ENCODE measurements at places on chromosomes 6 and 20.

DNA sequence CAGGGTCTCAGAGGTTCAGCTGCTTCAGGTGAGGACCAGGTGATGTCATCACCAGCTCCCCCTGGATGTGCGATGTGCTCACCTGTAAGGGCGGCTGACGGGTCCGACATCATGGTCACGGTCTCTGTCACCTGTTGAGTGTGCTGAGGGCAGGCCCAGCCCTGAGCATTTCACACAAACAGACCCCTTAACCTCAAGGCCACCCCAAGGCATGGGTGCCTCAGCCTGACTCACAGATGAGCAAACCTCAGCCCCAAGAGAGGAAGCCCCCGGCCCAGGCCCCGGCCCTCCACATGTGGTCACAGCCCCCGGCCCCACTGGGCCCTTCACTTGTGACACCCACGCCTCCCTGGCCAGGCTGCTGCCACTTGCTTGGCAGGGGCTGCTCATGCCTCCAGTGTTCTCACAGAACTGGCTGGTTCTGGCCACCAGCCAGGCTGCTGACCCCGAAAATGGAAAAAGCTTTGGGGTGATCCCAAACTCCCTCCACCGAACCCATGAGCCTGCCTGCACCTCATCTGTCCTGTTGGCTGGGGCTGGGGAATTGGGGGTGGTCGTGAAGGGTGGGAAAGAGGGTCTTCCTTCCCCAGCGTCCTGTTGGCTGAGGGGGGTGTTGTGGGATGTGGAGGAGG is 33.3 kb downstream of the PRR18 start:
- no peak for DNase-seq

DNA sequence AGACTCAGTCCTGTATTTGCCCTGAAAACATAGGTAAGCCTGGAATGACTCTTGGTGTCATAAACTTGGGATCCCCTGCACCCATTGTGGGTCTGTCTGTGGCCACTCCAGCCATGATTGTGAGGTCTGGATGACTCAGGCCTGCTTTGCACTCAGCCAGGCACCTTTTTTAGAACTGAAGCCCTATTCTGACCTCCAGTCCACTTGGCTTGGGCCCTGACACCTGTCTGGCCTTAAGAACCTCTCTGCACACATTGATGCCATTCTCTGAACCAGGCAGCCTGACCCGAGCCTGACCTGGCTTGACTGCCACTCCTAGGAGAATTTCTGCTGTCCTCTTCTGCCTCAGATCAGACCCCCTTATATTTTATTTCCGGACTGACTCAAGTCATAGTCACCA is 383.7 kb downstream of the MAFB start:
- DNase-seq, result no peak

DNA sequence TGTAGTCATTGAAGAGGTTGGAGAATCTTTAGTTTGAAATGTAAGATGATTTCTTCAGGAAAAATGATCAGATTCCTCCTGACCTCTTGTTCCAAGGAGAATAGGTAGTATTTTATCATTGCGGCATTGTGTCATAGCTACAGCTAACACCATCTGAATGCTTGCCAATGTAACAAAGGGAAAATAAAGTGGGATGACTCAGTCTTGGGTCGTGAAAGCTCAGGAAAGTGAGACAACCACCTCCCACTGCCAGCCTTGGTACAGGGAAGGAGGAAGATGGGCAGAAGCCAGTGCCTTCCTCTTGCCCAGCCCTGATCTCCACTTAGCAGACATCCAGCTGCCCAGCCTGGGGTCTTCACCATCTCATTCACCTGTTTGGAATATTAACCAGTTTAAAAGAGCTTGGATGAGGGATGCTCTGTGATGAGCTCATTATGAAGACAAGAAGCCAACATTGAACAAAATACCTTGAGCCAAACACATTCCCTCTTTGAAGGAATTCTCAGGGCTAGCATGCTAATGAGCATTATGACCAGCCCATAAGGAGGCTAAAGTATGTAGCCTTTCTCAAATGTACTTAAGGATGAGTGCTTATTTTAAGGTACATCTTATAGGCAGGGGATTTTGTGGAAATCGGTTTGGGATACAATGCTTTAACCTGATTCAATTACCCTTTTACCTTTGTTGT is 40.0 kb upstream of the APCDD1L start:
- DNase-seq, result no peak

GRCh38 chr6:21306546-21306945 is 287.0 kb upstream of the SOX4 start:
- DNase-seq, result no peak

DNA sequence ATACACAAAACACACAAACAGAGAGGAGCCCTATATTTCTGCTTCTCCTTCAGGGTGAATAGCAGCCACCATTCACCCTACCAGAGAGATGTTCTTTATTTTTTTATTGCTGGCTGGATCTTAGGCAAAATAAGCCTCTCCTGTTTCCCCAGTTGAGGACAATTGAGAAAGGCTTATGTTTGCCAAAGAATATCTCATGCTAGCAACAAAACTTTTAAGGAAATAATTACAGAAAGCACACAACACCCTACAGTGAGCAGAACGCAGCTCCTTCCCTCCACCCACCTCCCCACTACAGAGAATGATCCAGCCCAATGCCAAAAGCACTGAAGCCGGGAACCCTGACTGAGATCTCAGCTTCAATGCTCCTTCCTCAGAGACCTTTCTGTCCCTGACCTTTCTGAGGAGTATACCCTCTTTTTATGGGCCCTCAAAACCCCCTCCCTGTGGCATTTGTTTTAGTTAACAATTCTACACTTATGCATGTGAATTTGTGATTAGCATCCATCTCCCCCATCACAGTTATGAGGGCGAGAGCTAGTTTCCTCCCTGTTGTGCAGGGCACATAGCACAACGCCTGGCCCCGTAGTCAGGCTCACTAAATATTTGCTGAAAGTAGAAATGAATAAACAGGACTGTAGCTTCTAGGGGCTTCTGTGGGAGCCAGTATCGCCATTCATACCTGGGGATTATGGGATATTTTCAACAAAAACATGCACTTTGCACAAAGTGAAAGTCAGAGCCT is 491.6 kb upstream of the CDH4 start:
- DNase-seq, result no peak

- no peak for DNase-seq
These were observed 452.9 kb upstream of the EYS start for GRCh38 chr6:66159937-66160336.

DNA sequence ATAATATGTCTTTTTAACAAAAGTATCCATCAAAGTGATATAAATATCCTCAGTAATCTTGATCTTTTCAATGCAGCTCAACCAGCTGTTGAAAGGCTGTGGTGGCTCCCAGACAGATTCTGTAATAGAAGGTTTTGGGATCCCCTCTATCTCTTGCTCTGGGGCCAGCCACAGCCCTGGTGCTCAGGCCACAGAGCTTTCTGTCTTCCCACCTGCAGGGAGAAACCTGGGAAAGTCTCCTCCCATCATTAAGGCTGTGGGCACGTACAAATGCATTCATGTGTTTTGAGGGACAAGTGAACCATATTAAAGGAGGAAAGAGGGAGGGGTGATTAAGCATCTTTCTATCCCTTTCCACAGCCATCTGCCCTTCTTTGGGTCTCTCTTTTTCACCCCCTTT is 183.1 kb downstream of the PRDM13 start:
- no peak for DNase-seq

DNA sequence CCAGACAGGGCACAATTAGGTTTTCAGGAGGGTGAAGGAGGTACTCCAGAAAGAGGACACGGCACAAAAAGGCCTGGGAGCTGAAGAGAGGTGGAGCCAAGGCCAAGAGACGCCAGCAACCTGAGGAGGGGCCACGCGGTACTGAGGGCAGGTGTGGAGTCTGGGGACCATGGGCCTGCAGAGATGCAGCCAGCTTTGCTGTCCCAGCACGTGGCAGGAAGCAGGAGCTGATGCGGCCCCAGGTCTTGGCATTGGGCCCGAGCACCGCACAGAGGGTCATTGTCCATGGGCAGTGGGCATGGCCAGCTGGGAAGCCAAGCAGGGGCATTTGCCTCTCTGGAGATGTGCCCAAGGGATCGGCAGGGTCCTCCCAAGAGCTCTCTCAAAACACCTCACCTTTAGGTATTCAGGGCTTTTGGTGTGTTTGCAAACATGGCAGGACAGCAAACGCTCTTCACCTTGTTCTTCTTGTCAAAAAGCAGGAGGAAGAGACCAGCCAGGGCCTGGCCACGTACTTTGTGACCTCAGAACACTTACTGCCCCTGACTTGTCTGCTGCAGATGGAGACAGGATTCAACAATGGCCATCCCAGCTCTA is 1.4 kb upstream of the BPIFB1 start:
- DNase-seq, result no peak

DNA sequence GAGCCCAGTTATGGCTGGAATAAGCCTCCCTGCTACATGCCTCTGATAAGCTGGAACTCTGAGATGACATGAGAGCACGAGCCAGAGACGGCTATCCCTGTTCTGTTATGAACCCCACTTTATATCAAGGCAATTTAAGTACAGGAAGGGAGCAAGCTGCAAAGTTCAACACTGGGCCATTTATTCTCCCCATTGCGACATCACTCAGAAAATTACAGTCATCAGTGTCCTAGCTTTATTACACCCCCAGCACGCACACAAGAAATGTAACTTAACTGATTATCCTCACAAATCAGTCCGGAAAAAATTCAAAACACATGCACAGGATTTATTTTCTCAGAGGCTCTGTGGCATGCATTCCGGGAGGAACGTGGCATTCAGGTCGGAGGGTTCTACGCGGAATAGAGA is 125.3 kb upstream of the SLC2A12 start:
- DNase-seq, result no peak

- DNase-seq, result no peak
These were observed at the start of gene RSPH9 for GRCh38 chr6:43644940-43645612. RSPH9 (plus strand) TSS chr6:43645036; CDS start chr6:43645099, 63 bp downstream.

DNA sequence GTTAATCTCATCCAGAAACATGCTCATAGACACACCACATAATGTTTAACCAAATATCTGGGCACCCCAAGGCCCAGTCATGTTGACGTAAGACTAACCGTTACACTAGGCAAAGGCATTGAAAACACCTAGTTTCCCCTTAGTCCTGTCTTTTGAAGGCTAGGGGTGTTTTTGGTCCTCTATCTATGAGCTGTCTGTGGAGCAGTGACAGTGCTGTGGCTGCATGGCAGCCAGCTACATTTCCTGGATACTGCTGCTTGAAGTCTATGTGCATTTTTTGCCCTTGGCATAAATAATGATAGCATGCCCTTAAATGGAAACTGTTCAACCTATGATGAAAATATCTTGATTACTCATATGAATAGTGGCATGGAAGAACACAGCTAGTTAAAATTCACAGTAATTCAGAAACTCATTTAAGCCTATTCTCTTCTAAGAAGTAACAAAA is 18.6 kb downstream of the FARS2 start:
- DNase-seq, result no peak

DNA sequence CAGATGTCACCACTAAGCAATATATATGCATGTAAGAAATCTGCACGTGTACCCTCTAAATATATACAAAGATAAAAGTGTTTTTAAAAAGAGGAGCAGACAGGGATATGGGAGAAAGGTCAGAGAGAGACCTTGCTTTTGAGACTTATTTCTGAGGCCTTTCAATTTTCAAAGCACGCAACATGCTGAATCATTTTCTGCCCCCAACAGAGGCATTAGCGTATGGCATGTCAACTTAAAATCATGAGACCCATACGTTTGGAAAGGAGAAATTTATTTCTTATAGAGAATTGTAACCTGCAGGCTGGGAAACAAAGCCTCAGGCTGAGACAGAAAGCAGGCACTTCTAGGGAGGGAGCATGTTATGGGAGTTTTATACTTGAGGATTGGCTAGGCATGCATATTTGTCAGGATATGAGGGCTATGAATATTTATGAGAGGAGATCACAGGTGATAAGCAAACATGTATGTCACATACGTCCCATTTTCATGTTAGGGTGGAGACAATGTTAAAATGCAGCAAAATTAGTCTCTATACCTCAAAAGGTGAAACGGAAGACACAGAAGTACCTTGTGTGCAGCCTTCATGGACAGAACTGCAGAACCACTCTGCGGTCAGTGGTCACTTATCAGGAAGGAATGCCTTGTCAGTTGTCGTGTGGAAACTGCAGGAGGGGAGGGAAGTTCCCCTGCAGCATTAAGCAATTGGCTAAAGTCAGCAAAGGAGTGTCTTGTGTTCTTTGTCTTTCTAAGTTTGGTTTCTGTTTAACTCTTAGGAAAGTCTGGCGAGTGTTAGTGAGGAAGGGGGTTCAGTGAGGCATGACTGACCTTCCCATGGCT is 6.3 kb upstream of the GABRR2 start:
- DNase-seq, result no peak

DNA sequence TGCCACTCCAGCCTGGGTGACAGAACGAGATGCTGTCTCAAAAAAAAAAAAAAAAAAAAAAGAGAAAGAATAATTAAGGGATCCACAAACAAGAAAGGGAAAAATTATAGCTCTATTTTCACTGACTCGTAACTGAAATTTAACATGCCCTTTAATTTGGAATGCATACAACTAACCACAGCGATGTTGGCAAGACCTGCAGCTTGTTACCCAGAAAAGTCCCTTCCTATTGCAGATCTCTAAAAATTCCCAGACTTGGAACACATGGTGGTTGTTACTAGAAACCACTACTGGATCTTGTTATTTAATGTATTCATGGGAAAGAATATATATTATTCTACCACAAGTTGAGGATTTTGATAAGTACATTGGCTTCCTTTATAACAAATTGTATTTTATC is 27.8 kb upstream of the SMIM28 start:
- no peak for DNase-seq

DNA sequence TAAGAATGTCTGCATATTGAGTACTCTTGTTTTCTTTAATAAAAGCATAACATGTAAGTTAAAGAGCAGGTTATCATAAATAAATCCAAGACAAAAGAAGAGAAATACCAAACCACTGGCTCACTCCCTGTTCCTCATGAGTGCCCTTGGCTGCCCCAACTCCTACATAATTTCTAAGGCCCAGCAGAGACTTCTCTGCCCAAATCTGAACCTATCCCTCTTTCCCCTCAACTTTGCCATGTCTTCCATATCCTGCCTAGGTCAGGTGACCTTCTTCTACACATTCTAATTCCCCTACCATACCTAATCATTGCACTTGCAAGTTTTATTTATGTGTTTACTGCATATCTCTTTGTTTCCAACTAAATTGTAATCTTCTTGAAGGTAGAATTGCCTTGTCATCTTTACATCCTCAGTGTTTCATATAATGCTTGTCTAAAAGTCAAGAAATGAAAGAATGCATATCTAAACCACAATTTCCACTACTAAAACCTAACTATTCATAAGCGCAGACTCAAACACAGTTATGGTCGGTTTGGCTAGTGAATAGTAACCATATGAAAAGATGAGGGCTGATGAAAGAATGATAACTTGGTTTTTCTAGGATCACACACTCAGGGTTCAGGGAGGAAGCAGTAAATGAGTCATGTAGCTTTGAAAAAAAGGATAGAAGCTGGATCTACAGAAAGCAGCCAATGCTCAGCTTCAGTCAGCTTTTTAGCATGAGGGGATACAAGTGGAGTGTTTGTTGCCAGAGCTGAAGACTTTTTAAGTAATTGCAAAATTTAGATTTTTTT is 53.3 kb upstream of the EYA4 start:
- DNase-seq, result no peak

Measured in cortex of kidney (tissue), 1 donor.